ENCODE measurements at places on chromosomes 12 and 14. TPM values are rescaled to one million over a fixed set of nuclear protein-coding genes. Genes with fewer than 3 reads are reported as not detected.

MYH6 gene
- total RNA-seq, result 1,823 TPM

FOXN4 gene
- total RNA-seq, result not detected

CEBPE gene
- not detected for total RNA-seq

GRCh38 chr14:100606687-100607610, 19.7 kb upstream of the BEGAIN start:
- no peak for DNase-seq

DNA sequence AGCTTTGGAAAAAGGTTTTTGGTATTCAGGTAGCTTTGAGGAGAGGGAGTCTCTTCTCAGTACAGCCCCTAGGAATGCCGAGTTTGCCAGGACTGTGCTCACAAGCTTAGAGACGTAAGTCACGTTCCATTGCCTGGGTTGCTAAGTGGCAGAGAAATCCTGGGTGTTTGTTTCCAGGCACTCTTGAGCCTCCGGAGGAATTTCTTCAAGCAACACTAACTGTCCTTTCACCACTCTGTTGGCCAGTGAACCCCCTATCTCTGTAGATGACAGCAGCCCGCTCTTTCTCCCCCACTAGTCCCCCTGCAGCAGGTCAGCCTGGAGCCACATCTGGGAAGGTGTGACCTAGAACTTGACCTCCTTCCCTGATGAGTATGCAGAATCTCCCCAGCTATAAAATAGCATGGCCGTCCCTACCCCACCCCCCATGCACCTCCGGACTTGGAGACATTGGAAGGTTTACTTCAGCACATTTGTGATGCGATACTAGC, 162.7 kb downstream of the ZFP36L1 start:
- no peak for DNase-seq

DNA sequence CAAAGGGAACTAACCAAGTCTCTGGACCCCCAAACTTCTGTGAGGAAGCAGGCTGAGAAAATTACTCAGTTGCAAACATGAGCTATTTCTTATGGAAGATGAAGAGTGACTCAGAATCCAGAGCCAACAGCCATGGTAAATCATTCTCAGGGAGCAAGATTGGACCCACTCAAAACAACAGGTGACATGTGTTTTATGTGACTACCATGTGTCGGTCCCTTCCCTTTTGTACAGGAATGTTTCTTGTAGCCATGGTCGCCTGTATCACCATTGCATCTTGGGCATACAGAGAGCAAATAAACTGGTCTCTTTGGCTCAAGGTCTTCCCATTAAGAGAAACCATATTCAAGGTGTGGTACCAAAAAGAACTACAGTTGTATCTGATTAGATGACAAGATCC, 75.4 kb upstream of the COCH start:
- no peak for DNase-seq

DNA sequence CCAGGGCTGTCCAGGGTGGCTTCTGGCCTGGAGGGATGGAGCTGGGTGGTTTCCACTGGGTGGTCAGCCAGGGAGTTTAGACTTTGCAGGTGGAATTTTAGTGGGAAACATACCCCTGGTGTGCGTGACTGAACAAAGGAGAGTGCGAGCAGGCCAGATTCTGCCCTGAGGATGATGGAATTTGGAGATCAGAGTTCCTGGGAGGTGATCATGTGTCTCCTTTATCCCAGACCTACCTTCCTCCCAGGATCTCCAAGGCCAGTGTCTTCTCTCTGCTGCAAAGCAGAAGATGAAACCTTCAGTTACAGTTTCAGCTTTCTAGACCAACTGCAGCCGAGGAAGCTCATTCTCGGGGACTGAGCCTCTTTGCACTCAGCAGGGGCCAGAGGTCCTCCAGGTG, 33.2 kb downstream of the RPH3A start:
- no peak for DNase-seq

DNA sequence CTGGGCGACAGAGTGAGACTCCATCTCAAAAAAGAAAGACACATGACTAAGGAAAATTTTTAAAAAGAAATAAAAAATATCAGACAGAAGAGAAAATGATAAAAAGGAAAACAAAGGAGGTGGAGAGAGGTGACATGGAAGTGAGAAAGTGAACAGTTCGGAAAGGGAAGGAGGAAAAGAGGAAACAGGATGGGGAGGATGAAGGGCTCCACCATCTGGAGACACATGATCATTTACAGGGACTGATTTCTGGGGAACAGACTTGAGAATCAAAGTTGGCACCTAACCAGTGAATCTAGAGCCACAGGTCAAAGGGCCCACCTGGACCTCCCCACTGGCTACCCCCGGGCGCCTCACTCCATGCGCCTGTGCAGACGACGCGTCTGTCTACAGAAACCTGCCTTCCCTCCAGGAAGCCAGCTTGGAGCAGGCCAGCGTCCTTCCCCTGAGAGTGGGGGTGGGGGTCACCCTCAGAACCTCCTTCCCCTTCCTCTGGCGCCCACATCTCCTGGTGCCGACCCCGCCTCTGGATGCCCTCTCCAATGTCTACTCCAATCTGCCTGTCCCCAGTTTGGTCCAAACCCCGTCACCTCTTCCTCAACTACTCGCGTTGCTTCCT, 60.5 kb downstream of the AMN start:
- no peak for DNase-seq

DNA sequence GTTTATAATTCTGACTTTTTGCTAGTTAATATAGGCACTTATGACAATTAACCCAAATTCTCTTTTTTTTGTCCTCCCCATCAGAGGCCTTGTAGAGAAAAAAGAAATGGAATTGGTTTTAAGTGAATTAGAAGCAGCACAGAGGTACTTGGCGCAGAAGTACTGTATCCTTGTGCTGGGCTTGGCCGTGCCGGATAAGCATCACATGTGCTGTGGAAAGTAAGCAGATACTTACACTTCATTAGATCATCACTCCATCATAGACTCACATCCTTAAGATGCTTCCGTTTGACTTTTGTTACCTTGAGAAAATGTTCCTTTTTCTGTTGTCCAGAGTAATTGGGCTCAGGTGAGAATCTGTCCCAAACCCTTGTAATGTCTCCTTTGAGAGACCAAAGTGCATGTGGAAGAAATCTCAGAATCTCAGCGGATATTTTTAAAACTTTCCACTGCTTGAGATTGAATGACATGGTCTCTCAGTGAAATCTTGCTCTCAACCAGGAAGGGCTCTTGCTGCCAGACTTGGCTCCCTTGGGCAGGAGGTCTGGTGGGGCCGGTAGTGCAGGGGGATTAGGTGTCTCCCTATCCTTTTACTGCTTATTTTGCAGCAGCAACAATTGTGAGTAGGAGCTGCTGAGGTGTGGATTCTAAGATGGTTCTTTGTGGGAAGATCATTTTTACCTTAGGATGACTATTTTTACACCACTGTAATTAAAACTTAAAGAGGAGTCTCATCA, 24.8 kb downstream of the PPP1R36 start:
- no peak for DNase-seq

RIPK3 gene
- total RNA-seq, result 3.6 TPM

DNA sequence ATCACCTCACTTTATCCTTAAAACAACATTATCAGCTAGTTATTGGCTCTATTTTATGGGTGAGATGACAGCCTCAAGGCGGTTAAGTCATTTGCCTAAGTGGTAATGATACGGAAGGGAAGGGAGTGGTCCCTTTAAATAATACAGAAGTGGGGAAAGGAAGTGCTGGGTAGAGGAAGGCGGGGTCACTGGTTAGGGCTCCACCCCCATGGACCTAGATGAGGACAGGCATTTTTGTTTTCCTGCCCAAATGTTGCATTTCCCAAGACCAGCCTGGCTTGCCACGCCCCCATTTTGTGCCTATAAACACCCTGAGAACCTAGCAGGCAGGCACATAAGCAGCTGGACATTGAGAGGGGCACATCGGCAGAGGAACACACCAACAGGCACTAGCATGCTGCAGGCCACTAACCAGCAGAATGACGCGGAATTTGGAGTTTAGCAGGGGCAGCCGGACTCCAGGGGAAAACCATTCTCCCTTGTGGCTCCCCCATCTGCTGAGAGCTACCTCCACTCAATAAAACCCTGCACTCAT, 100.9 kb downstream of the EPS8 start:
- DNase-seq, result peak; percentile 60

TTC9 gene
- 1.9 TPM for total RNA-seq

DNA sequence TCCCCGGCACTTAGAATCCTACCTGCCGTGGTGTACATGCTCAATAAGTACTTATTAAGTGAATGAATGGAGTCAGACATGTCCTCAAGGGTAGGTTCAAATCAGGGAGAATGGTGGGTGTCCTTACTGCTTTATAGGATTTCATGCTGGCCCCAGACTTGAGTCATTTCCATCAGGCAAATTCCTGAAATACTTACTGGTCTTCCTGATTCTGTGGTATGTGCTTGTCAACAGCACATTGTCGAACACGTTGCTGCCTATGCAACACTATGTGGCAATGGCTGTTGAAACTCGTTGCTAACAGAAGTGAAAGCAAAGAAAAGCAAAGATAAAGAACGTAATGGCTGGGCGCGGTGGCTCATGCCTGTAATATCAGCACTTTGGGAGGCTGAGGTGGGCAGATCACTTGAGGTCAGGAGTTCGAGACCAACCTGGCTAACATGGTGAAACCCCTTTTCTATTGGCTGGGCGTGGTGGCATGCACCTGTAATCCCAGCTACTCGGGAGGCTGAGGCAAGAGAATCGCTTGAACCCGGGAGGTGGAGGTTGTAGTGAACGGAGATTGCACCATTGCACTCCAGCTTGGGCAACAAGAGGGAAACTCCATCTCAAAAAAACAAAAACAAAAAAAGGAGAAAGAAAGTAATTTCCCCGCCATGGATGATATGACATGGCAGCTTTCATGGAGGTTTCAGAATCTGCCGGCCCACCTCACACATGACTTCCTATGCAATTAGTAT, 214.9 kb downstream of the ZFP36L1 start:
- peak; percentile 55 for DNase-seq

GRCh38 chr14:93103392-93104080, 12.2 kb downstream of the ITPK1 start:
- no peak for DNase-seq

GRCh38 chr14:64956697-64957406, 14.3 kb upstream of the GPX2 start:
- DNase-seq, result no peak

- DNase-seq, result no peak
Measured at GRCh38 chr12:108175310-108175709, 46.2 kb downstream of the WSCD2 start.

GABARAPL1 gene
- 360 TPM for total RNA-seq

MRPL42 gene
- 47.0 TPM for total RNA-seq

ABCC9 gene
- 81.8 TPM for total RNA-seq

DNA sequence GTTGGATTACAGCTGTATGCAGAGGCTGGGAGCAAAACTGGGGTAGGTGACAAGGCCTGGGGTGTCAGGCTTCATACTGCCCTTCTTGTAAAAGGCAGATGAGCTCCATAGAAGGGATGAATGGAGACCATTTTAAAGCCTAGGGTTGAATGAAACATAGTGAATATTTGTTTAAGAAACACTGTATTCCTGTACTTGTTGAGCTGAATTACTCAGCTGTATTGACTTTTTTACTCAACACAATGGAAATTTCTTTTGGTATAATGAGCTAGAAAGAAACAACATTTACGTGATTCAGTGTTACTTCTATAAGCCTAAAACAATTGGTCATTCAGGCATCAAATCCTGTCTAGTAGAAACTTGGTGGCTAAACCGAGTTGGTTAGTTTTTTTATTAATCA, 14.1 kb downstream of the ATP6V0A2 start:
- no peak for DNase-seq

DNA sequence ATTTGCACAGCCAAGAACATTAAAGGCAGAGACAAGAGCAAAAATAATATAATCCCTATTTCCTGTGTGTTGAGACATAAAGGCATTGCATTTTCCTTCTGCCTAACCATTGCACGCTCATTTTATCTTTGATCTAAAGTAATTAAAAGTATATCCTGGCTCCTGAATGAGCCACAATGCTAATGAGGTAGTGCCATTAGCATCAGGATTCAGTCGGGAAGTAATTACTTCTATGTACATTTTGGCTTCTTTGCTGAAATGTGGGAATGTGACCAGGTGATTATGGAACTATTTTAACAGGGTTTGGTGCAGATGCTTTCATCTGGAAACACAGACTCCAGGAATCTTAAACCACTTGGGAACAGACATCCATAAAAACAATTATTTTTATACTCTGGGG, 77.4 kb downstream of the TMTC1 start:
- no peak for DNase-seq

NTN4 gene
- total RNA-seq, result 76.8 TPM

GRCh38 chr12:120696626-120697025, 9.7 kb downstream of the MLEC start:
- no peak for DNase-seq

GRCh38 chr14:38999949-39000348, 103.1 kb downstream of the SEC23A start:
- DNase-seq, result no peak

- DNase-seq, result no peak
Measured at GRCh38 chr14:61132336-61132735, 148.8 kb downstream of the TMEM30B start.

GRCh38 chr12:130369816-130370215, 32.1 kb downstream of the PIWIL1 start:
- no peak for DNase-seq

DNA sequence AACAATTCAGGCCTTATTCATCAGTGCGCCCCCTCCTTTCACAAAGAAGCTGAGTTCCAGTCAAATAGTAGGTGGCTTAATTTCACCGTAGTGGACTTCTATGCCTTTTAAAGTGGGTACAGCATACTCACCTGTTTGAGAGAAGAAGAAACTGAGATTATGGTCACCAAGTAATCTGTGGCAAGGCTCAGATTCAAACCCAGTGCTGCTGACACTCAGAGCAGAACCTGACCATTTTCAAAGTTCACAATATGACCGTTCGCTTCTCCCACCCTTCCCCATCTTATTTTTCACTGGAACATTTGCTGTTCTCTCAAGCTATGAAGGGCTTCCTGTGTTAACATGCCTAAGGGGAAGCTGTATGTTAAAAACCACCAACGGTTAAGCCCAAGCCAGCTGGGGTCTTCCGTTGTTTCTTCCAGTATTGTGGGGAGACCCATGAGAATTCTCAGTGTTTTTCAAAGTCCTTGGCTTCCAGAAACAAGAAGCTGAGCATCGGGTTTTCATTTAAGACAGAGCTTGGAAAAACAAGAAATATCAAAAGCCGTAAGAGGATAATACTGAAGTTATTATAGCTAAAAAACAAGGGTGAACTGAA, 6.1 kb upstream of the PSMA6 start:
- no peak for DNase-seq

DNA sequence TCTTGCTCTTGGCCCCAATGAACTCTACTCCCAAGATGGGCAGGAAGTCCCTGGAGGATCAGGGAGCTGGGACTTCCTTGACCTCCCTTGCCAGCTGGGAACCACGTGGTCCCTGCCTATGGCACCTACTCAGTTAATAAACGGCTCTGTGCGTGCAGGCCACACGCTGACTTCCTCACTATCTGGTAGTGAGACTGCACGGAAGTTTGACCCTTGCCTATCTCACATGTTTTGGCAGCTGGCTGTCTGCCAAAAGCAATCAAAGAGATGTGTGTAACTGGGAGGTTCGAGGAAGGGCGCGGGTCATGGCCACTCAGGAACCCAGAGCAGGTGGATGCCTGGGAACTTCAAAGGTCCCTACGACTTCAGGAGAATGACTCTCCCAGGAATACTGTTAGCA, 57.9 kb downstream of the RFLNA start:
- DNase-seq, result peak; percentile 60
